ENCODE measurements at places on chromosomes 3 and 15.

GRCh38 chr15:75659928-75660645 is 12.4 kb downstream of the SNX33 start:
- peak; percentile 51 for DNase-seq

- DNase-seq: no peak
Observed at GRCh38 chr3:72033666-72034428, 248.9 kb upstream of the PROK2 start.

- DNase-seq: no peak
Observed at GRCh38 chr15:75397494-75397893, 29.1 kb upstream of the MAN2C1 start.

GRCh38 chr3:11600501-11601282 is 43.0 kb downstream of the VGLL4 start:
- no peak for DNase-seq

- no peak for DNase-seq
Observed at GRCh38 chr15:54026891-54027290, 48.6 kb downstream of the UNC13C start.

DNA sequence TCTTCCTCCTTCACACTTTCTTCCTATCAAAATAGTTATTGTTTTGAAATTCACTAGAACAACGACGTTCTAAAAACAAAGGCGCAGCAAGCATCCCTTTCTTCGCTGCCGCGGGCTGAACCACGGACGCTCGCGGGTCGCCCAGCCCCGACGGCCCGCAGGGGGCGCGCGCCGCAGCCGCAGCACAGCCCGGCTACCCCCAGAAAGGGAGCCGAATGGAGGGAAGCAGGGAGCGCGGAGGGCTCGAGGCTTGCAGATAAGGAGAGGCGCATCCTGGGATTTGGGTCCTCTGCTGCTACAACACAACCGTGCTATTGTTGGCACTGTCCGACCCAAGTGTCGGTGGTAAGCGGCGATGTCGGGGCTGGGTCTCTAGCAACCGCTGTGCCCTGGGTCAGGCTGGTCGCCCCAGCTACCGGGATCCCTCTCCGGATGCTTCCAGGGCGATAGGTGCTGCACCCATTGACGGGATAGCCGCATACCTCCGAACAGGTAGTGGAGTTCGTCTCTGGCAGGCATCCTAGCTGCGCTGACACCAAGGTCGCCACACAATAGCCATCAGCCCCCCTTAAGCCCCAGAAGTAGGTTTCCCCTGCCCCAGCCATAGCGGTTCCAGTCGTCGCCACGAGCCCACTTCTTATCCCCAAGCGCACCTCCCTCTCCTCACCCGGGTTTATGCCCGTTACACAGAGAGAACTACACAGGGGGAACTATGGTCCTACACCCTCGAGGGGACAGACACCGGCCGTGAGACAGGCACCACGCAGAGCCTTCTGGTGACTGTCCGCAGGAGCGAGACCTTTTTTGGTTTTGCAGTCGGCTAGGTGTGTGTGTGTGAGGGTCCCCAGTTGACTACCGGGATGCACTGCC is 6.0 kb downstream of the ONECUT1 start:
- DNase-seq: no peak

DNA sequence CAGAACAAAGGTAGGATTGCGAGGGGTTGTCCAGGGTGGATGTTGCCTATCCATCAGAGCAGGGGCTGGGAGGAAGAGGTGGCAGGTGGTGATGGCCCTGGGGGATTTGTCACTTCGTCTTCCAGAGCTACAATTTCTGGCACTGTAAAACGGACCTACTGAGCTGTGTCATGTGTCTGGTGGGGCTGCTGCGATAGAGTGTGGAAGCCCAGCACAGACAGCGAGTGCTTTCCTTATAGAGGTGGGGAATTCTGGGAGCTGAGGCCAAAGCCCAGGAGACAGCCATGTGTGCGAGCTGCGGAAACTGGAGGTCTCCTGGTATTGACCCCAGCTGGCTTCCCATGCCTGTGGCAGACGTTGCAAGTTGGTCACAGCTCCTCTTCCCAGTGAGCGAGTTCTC is 61.2 kb upstream of the SEC22A start:
- DNase-seq: no peak

- DNase-seq: no peak
Observed at GRCh38 chr3:112736386-112736785, 95.4 kb upstream of the CCDC80 start.

DNA sequence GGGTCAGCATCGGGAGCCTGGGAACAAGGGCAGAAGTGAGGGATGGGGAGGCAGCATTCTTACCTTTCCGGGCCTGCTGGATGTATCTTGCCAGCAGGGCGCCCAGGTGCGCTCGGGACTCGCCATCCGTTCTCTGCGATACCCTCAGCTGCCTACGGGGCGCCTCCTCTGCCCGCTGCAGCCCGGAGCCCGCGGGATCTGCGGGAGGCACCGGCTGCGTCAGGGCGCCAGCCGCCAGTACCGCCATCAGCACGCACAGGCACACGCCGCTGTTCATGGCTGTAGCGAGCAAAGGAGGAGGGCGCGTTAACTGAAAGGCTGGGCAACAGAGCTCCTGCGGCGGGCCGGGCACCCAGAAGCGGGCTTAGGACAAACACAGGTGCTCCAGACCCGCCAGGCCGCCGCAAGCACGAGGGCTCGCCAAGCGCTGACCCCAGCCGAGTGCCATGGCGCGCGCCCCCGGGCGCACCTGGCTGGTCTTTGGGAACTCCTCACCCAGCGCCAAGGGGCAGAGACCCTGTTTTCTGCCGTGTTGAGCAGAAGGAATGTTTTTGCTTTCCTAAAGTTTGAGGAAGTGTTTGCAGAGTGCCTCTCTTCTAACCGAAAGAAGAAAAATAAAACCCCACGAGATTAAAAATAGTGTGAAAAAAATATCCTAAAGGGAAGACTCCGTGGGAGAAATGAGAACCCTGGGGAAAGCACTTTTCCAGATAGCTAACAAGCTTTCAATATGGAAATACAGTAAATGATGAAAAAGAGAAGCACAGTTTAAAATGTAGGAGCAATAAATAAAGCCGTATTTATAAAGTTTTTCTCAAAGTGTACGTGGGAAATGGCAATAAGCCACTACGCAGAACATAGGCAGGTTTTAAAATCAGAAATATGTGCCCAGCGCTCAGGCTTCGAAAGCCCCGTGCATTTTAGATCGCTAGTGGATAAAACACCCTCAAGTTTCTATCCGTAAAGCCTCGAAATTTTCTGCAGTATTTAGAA is 2.3 kb downstream of the CCK start:
- peak; percentile 37 for DNase-seq

- no peak for DNase-seq
Observed at GRCh38 chr3:11522398-11522715, 121.4 kb downstream of the VGLL4 start.

DNA sequence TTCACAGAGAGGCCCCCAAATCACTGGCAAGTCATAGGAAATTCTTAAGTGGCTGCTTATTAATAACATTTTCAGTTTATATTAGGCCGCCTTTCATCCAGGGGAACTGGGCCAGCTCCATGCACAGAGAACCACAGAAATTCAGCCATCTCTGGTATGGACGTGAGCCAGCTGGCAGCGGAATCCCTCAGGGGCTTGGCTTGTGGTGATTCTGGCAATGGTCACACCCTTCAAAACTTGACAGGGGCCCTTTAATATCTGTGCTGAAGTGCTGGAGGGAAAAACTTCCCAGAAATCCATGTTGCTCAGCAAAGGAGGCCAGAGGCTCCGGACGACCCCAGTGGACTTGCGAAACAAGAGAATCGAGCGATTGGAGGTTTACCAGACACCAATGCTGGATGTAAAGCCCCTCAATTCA is 11.3 kb downstream of the PRICKLE2 start:
- no peak for DNase-seq

GRCh38 chr3:159724627-159725026 is 264.0 kb upstream of the IL12A start:
- DNase-seq: no peak

DNA sequence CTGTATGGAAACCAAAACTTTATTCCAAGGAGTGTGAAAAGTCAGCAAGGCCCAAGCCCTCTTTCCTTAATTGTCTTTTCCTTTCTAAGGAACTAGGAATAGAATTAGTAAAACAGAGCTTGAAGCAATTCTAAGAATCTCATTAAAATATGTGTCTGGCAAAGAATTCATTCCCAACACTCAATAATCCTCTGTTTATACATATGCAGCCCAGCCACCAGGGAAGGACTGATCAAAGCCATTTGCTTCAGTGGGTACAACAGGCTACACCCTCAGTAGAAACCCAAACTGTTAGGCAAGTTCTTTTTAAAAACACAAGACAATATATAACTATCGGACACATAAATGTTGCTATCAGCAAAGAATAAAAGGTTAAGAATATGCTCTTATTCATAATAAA is 266.9 kb downstream of the ERC2 start:
- DNase-seq: no peak

- DNase-seq: no peak
Observed at GRCh38 chr3:355622-356021, 159.1 kb downstream of the CHL1 start.

GRCh38 chr15:82545478-82545877 is 5.2 kb upstream of the RPS17 start:
- no peak for DNase-seq

GRCh38 chr15:92831336-92831654 is 68.8 kb upstream of the CHD2 start:
- no peak for DNase-seq

- DNase-seq: no peak
Observed at GRCh38 chr15:44158111-44158510, 37.0 kb downstream of the FRMD5 start.

DNA sequence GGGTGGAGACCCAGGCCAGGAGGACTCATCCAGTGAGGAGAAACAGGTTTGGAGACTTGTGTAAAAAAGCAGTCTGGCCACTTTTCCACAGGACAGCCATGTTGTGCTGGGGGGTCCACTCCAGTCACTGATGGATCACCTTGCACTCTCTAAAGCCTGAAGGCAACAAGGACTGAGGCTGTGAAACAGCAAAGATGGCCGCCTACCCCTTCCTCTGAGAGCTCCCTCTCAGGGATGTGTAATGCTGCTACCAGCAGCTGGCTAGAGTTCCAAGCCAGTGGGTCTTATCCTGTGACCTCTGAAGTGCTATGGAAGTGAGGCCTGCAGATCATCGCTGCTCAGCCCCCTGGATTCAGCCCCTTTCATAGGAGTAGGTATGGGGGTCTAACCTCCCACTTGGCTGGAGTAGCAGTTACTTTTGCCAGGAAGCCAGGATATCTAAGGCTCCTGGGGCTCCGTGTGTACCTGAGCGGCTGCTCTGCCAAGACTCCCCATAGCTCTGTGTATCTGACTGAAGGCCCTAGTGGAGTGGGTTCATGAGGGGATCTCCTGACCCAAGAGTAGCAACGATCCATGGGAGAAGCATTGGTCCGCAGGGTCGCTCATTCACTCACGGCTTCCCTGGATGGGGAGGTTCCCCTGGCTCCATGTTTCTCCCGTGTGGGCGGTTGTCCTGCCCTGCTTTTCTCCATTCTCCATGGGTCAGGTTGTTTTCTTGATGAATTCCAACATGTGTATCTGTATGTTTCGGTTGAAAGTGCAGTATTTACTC is 69.9 kb upstream of the TNFSF10 start:
- no peak for DNase-seq

DNA sequence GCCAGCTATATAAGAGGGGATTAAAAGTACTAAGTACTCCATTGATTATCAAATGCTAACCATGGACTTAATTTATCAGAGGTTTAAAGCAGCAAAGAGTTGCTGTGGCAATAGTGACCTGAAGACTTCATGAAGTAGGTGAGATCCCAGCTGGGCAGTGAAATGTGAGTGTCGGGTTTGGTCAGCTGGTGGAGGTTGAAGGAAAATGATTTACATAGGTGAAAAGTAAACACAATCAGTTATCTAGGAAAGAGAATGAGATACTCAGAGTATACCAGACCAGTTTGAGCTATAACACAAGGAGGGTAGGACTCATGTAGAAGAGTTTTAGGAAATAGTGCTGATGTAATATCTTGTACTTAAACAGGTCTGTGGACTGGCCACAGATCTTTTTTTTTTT is 16.5 kb upstream of the FBXO22 start:
- no peak for DNase-seq

DNA sequence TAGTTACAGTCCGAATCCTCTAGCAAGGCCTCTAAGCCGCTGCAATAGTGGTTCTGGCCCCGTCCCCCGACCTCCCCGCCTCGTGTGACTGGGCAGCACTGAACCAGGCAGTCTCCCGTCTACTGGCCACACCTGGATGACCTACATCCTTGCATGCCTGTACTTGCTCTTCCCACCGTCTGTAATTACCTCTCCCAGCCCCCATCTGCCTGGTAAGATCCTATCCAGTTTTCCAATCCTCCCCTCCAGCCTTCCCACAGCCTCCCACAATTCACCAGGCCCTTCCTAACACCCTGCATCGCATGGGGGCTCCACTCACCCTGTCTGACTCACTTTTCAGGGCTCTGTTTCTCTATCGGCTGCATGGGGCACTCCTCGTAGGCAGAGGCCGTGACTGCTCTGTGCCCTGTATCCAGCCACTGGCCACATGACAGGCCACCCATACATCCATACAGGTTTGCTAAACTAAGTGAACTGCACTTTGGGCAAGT is 32.8 kb downstream of the XXYLT1 start:
- no peak for DNase-seq

DNA sequence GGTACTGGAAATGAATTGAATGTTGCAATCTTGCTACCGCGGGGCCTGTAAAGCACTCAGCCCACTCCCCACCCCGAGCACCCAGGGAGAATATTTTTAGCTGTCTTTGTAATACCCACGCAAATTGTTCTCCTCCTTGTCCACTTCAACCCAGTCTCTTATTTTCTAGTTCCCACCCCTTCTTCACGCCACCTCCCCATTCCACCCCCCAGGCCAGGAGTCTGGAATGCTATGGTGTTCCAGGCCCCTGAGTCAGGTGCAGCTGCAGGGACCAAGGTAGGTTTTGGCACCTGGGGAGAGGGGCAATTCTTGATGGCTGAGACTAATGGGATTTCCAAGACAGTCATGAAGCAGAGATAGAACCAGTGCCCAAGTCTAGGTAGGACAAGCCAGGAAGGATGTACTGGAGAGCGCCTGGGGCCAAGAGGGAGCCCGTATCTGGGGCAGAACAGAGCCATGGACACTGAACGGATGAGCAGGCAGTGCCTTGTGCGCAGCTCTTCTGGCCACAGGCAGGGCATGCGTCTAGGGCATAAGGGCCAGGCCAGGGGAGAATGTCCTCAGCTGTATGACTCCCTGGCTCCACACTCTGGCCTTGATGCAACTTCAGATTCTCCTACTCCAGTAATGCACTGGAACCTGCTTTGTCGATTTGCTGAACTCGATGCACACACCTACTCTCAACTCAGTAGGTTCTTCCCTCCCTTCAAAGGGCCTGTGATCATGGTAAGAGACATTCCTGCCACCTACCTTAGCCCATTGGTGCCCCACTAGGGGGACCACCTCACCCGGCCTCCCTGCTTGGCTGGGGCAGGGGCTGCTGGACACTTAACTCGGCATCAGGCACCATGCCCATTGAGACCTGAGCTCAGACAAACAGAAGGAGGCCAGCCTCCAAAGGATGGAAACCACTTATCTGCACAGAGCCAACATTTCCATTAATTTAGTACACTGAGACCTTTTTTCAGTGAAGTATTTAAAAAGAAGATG is 34.6 kb upstream of the MAGEF1 start:
- DNase-seq: no peak

GRCh38 chr15:88509964-88510363 is 36.5 kb downstream of the DET1 start:
- no peak for DNase-seq

GRCh38 chr3:87333393-87333892 is 57.1 kb upstream of the POU1F1 start:
- peak; percentile 61 for DNase-seq

All from NCI-H69 (cell line).